ENCODE measurements at places on chromosomes 2 and 18. TPM values are rescaled to one million over a fixed set of nuclear protein-coding genes. Genes with fewer than 3 reads are reported as not detected.
A peak's percentile ranks its signal among the peaks of the same experiment; 100 is the strongest.

DNA sequence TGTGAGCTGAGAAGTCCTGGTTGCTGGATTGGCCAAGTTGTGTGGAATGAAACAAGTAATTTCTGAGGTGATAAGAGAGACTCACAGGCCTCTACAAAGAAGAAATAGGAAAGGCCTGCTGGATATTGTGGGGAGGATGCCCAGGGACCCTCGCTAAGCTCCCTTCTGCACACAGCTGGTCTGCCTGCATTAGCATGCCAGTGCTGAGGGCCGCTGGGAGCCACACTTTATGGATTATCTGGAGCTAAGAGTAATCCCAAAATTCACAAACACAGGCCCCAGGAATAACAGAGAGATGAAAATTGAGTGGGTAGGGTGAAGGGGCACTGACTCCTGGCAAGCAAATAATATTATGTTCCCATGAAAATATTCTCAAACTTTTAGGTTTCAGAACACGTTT is 114.9 kb upstream of the SIX3 start:
- H3K4me1 ChIP-seq: peaks cover 3% of the 10 kb centered on the region
- no peak for DNase-seq
- no peak overlapping the region for H3K27ac ChIP-seq
- H3K4me3 ChIP-seq: no peak overlapping the region
- H3K36me3 ChIP-seq: no peaks in the 10 kb centered on the region

DNA sequence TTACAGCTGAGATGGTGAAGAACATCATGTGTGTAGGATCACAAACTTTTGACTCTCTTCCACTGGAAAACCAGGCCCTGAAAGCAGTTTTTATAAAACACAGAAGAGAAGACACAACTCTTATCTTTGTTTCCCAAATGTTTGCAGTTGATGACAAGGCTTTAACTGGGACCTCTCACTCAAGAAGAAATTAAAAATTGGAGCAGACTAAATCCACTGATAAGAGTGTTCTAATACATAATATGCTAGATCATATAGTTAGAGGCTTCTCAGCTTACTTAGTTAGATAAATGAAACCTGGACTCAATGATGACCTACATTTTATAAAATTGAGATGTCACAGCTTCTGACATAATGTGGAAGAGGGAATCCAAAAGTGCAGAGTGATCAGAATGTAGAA is 158.3 kb upstream of the WDSUB1 start:
- no peak for DNase-seq
- no peaks in the 10 kb centered on the region for H3K27me3 ChIP-seq
- no peak overlapping the region for H3K27ac ChIP-seq
- H3K36me3 ChIP-seq: peaks cover 5% of the 10 kb centered on the region
- no peak overlapping the region for H3K4me3 ChIP-seq
- H3K4me1 ChIP-seq: no peaks in the 10 kb centered on the region

DNA sequence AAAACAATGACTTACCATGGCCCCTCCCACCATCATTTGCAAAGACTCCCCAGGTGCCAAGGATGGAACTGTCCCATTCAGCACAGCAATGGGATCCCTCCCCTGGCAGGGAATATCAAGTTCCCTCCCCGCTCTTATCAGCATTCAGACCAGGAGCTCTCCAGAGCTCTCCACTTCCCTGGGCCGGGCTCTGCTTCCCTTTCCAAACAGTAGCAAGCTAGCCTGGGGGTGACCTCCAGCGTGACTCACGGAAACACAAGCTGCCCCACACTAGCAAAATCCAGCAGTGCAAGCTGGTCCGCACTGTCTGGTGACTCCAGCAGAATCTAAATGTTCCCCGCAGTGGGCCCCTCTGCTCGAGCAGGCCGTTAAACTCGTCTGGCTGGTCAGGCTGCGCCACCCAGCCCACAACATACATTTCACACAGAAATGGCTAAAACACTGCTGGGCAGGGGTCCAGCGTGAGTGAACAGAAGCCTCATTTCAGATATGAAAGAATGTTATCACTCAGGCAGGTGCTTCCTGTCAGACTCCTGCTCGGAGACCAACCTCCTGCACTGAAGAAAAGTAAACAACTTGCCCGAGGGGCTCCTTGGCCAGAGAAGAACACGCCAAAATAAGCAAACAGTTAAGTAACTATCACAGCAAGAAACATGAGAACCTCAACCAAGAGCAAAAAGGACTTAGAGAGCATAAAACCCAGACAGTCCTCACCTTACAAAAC is 33.9 kb downstream of the STAT1 start:
- H3K27me3 ChIP-seq: no peaks in the 10 kb centered on the region
- H3K4me1 ChIP-seq: peaks cover 3% of the 10 kb centered on the region
- no peak for DNase-seq
- H3K27ac ChIP-seq: no peak overlapping the region
- no peak overlapping the region for H3K4me3 ChIP-seq

DNA sequence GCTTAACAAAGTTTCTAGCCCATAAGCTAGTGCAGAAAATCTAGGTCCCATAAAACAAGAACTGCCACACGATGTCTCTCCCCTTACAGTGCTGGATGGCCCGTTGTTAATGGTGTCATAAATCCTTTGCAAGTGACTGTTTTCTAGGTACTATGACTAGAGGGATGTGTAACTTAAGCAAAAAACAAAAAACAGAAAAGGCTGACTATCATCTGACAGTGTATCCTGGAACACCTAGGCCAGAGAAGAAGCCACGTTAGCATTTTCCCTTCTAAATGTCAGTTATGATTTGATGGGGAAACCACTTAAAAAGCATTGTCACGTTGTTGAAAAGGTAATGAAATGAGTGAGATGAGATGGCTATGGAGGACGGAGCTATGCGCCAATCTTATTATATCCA is 2.4 kb downstream of the CASP8 start:
- no peaks in the 10 kb centered on the region for H3K27me3 ChIP-seq
- H3K36me3 ChIP-seq: no peaks in the 10 kb centered on the region
- H3K4me1 ChIP-seq: no peaks in the 10 kb centered on the region

DNA sequence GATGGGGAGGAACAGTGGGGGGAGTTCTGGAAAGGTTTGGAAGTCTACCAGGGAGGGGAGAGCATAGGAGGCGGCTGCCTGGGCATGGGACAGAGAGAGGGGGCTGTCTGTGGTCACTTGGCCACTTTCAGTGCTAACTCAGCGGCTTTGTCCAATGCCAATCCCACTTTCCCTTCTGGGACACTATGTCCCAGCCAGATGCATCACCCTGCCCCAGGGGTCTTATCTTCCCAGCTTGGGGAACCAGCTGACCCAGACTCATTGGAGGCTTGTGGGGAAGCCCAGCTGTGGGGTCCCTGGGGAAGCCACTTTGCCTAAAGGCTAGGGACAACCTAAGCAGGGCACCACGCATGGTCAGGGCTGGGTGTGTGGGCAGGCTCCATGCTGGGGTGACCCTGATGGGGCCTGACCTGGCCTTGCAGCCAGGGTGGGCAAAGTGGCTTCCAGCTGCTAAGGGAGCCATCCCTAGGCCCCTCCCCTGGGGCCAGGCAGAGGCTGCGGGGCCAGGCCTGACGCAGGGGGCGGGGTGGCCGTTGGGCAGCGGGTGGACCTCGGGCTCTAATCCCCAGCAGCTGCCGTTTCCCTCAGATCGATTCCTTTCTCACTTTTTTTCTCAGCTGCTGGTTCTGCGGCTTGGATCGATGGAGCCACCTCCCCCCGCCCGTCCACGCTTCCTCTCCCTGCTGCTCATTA is 1.6 kb upstream of the ASIC4 start:
- H3K36me3 ChIP-seq: no peaks in the 10 kb centered on the region
- peaks cover 29% of the 10 kb centered on the region for H3K27me3 ChIP-seq
- peak; percentile 77 for DNase-seq
- H3K4me1 ChIP-seq: peaks cover 52% of the 10 kb centered on the region
- peak overlapping the region; percentile 95 for H3K27ac ChIP-seq

DNA sequence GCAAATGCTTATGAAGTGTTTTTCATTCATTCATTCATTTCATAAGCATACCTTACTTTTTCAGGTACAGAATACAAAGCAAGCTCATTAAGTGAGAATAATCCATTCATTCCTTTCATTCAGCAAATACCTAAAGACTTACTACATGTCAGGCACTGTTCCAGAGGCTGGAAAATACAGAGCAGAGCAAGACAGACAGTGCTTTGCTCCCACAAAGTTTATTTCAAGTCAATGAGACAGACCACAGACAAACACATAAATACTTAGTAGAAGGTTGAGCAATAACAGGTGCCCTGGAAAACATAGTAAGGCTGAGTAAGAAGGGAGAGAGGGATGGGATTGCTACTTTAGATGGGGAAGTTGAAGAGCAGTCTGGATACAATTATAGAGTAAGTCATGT is 309.8 kb downstream of the C1D start:
- H3K4me1 ChIP-seq: peaks cover 6% of the 10 kb centered on the region
- H3K27ac ChIP-seq: no peak overlapping the region
- peaks cover 5% of the 10 kb centered on the region for H3K27me3 ChIP-seq
- H3K36me3 ChIP-seq: no peaks in the 10 kb centered on the region
- no peak overlapping the region for H3K4me3 ChIP-seq

CYP26B1 gene
- 9.7 TPM for total RNA-seq

GKN2 gene
- total RNA-seq: not detected
